ENCODE measurements at places on chromosomes 4 and X.

DNA sequence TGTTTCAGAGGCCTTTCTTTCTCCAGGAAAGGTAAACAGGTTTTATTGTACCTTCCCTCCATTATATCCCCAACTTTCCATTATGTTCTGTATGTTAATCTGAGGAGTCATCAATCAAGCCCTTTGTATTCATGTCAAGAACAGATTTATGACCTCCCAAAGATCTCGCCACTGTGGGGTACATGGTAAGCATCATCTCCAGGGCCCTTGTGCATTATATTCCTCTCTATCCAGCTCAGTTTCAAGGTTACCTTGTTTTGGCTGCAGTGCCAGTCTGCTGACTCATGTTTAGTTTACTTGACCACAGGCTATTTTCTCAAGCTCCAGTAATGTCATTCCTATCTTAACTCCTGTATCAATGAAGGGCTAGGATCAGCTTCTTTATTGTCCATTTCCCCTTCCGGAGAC lies 125.1 kb upstream of the FRMPD4 start:
- peak; percentile 66 for DNase-seq

- no peak for DNase-seq
Measured at GRCh38 chr4:27844376-27844775, 983.7 kb downstream of the STIM2 start.

DNA sequence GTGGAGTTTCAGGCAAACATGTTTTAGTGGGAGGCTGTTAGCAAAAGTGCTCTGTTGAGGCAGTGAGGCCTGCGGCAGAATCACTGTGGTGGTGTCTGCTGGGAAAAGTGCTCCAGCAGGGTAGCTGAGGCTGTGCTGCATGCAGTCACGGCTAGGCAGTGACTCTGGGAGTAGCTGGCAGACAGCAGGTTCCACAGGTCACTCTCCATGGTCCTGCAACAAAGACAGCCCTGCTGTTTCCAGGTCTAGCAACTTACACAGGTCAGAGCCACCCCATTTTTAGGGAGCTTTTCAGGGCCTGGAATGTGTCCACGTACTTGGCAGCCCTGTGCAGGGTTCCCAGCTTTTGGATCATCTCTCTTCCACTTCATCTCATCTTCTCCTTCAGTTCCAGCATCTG lies 184.3 kb downstream of the NAA11 start:
- peak; percentile 27 for DNase-seq

DNA sequence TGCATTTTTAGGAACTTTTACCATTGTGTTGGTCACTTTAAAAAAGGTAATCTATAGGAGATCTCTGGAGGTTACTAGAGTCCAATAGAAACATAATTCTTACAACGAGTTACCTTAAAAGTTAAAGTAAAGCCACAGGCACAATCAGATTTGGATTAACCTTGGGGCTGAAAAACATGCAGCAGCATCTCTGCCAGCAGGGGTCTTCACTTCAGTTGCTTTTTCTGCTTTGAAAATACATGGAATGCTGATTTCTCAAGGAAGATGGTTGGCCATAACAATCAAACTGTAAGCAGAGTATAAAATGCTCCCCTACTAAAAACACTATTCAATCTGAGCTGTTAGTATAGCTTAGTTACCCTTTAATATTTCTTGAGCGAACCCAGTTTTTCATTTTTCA lies 1072.3 kb upstream of the PCDH10 start:
- no peak for DNase-seq

DNA sequence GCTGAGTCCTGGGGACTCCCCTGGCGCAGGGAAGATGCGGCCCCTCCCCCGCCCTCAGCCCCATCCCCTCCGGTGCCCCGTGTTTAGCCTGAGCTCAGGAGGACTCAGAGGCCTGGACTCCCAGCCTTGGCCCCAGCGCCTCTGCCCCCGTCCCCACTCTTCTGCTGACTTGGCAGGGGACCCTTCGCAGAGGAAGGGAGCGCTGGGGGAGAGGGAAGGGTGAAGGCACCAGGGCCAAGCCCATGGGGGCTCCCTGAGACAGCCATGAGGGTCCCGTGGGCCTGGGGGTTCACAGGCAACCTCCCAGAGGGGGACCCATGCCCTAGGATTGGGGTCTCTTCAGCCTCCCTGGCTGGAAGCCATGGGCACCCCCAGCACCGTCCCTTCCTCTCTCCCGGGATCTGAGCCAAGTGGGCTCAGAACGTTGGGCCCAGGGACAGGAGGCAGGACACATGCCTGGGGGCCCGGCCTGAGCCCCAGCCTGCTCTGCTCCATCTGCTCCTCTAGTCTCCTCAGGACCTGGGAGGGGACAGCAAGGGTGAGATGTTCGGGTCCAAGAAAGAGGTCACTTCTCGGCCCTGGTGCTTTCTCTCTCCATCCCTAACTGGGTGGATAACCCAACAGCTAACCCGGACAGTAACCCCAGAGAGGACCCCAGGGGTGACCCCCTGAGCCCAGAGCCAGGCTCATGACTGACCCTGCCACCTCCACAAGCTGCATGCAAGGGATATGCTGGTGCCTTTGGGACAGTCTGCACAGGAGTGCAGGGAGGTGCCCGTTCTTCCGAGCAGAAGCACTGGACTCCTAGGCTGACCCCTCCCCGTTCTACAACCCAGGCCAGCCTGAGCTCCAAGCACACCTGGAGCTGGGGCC lies 1.5 kb upstream of the CPLX1 start:
- no peak for DNase-seq

DNA sequence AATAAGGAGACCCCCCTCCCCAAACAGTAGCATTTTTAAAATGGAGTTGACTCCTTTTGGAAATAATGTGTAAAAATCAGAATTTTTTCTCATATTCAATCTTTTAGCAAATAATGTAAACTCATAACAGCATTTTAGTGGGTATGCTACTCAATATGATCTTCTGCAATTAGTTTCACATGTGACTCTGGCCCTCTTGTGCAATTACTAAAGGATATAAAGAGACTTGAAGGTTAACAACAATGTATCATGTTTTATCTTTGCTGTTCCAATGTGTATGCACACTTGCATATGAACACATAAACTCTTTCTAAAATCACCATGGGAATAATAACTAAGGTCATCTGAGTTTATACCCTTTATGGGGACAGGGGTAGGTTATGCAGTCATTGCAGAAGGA lies 39.9 kb upstream of the RXFP1 start:
- no peak for DNase-seq

DNA sequence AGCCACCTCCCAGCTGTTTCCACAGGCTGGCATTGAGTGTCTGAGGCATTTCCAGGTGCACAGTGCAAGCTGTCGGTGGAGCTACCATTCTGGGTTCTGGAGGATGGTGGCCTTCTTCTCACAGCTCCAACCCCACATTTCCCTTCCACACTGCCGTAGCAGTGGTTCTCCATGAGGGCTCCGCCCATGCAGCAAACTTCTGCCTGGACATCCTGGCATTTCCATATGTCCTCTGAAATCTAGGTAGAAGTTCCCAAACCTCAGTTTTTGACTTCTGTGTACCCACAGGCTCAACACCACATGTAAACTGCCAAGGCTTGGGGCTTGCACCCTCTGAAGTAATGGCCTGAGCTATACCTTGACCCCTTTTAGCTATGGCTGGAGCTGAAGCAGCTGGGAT lies 10.3 kb upstream of the FRMPD4 start:
- DNase-seq = no peak

DNA sequence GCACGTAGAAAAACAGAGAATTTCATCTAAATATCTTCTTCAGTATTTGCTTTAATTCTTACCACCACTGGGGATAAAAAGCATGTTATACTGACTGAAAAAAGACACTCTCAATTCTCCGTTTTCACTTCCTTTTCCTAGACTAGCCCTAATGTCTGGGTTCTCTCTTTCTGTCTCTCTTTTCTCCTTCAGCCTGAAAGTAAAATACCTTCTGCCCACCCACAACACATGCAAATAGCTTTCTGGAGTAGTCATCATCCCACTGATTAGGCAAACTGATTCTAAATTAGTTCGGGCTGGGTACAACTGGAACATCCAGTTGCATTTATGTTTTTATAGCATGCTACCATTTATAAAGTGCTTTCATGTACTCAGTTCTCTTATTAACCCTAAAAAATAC lies 142.4 kb upstream of the ANKRD50 start:
- peak; percentile 48 for DNase-seq

- no peak for DNase-seq
Measured at GRCh38 chrX:71922686-71923085, 12.0 kb downstream of the NHSL2 start.

DNA sequence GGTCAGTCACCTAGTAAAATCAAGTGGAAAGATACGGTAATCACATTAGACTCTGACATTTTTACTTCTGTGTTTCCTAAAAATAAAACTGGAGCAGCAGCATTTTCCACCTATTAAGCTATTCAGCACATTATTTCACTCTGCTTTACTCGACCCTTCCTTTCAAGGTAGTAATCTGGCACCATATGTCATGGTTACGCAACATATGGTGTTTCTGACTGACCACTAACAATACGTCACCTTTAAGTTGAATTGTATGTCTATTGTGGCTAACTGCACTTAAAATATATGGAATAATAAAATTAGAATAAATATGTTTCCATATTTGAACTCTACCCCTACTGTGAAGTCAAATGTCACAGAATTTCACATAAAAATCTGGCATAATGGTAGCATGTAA lies 168.8 kb downstream of the CDS1 start:
- DNase-seq = no peak

DNA sequence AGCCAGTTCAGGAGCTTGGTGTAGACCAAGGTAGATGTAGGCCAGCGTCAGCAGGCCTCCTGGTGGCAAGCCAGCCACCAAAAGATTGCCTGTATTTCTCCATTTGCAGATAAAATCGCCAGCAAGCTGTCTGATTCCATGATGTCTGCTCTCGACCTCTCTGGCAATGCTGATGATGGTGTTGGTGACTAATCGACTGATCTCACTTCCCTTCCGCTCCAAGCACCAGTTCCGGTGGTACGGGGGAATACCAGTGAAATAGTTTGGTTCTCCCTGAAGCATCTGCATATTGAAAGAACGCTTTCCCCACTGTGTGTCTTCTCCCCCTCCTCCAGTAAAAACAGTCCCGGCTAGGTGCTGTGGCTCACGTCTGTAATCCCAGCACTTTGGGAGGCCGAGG lies 30.4 kb downstream of the GNL3L start:
- no peak for DNase-seq

GRCh38 chrX:71210816-71211215 lies 12.2 kb upstream of the GJB1 start:
- no peak for DNase-seq

GRCh38 chrX:130139474-130140201 lies 26.0 kb downstream of the AIFM1 start:
- DNase-seq = no peak

GRCh38 chr4:110886856-110887255 lies 264.0 kb upstream of the PITX2 start:
- DNase-seq = no peak

GRCh38 chr4:68465058-68465457 lies 17.8 kb downstream of the TMPRSS11E start:
- DNase-seq = no peak
